ENCODE measurements at places on chromosomes 12 and 14. TPM values are rescaled to one million over a fixed set of nuclear protein-coding genes. Genes with fewer than 3 reads are reported as not detected.

DNA sequence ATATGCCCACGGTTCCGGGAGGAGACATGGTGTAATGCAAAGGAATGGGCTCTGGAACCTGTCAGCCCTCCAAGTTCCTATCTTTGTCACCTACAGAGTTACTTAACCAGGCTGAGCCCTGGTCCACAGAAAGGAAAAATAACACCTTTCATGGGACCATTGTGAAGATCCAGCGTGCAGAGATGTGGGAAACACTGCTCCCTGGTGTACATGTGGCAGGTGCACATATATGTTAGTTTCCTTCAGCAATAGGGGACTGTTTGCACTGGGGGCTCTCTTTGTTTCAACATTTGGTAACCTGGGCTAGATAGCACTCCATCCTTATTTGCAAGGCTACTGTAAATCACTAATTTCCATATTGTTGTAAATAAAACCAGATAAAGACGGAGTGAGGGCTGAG is 72.3 kb downstream of the ANO2 start:
- DNase-seq, result no peak

- no peak for DNase-seq
These were observed 271.9 kb downstream of the SLC16A7 start for GRCh38 chr12:59867689-59868088.

GRCh38 chr12:83954956-83955601 is 957.5 kb downstream of the SLC6A15 start:
- no peak for DNase-seq

DNA sequence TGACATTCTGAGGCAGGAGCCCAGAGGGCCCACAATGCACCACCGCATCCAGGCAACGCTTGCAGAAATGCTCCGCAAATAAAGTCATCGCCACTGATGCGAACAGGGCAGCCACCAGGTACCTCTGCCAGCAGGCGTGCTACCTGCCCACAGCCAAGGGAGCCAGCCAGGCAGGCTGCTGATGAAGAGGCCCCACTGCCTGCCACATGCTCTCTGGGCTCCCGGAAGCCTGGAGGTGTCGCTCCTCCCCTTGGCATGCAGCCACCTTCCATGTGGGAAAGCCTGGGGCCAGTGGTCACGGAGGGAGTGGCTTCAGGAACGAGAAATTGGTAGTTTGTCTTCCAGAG is 14.7 kb downstream of the GPR132 start:
- no peak for DNase-seq

Gene ZDHHC22
- 0.05 TPM for polyA plus RNA-seq

GRCh38 chr12:49662998-49663843 is 39.9 kb downstream of the PRPF40B start:
- peak; percentile 88 for DNase-seq

DNA sequence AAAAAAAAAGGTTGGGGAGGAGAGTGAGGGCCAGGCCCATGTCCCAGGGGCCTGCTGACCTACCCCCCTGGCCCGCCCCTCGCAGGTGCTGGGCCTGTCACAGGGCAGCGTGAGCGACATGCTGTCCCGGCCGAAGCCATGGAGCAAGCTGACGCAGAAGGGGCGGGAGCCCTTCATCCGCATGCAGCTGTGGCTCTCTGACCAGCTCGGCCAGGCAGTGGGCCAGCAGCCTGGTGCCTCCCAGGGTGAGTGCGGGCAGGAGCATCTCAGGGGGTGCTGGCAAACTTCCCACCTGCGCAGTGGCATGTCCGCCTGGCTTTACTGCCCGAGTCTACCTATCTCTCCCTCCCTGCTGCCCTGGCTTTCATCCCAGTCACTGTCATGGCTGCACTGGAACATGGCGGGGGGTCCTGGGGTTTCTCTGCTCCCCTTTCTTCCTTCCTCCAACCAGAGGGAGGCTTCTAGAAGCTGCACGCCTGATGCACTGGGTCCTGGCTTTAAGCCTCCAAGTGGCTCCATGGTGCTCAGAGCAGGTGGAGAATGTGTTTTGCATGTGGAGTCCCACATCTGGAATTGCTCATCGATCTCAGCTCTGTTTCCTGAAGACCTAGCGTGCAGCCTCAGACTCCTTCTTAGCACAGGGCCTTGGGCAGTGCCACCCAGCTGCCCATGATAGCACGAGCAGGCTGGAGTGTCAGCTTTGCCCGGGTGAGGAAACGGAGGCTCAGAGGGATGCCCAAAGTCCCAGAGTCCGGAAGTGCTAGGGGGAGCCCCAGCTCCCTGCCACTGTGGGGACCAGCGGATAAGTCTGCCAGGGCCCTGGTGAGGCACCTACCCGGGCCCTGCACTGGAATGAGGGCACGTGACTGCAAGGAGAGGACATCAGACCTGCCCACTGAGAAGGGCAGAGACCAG is 46.3 kb downstream of the PHETA1 start:
- no peak for DNase-seq

Gene KRT2
- not detected for polyA plus RNA-seq

GRCh38 chr12:109462868-109463692 is 14.0 kb downstream of the KCTD10 start:
- peak; percentile 88 for DNase-seq

DNA sequence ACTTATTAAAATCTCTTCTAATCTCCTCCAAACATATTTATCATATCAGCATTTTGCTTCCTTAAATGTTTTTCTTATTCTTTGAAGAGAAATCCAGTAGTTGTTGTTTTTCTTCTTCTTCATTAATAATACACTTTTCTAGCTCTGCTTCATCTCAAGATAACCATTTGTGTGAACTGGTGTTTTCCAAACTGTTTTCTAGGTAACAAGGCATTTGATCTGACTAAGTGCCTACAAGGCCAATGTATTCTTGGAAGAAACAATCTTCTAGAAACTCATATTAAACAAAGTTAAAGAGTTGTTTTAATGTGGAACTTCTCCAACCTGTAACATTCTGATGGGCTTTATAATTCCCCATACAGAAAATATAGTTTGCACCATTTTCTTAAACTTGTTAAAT is 30.8 kb upstream of the IFNG start:
- DNase-seq, result no peak

DNA sequence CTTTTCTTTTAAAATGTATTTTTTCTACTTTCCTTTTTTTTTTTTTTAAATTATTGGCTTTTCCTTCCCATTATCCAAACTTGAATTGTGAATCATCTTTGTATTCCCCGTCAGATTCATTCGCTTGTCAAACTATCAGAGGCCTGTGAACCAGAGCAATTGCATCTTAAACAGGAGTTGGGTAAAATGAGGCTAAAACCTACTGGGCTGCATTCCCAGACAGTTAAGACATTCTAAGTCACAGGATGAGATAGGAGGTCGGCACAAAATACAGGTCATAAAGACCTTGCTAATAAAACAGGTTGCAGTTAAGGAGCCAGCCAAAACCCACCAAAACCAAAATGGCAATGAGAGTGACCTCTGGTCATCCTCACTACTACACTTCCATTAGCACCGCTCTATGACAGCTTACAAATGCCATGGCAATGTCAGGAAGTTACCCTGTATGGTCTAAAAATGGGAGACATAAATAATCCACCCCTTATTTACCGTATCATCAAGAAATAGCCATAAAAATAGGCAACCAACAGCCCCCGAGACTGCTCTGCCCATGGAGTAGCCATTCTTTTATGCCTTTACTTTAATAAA is 19.9 kb downstream of the FUT8 start:
- no peak for DNase-seq

Gene CDKL1
- 9.8 TPM for polyA plus RNA-seq

DNA sequence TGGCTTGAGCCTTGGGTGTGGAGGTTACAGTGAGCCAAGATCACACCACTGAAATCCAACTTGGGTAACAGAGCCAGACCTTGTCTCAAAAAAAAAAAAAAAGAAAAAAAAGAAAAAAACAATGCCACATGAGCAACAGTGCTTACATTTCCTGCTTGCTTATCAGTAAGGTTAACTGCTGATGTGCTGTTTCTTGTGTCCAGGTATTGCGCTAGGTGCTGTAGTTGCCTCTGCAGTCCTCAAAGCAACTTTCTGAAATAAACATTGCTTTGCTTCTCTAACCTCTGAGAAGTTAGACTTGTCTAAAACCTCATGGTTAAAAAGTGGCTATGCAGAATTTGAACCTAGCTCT is 24.7 kb downstream of the RNF34 start:
- DNase-seq, result no peak

GRCh38 chr14:52900731-52901130 is 50.1 kb downstream of the FERMT2 start:
- DNase-seq, result no peak

GRCh38 chr12:32489070-32489469 is 89.7 kb downstream of the FGD4 start:
- DNase-seq, result no peak

DNA sequence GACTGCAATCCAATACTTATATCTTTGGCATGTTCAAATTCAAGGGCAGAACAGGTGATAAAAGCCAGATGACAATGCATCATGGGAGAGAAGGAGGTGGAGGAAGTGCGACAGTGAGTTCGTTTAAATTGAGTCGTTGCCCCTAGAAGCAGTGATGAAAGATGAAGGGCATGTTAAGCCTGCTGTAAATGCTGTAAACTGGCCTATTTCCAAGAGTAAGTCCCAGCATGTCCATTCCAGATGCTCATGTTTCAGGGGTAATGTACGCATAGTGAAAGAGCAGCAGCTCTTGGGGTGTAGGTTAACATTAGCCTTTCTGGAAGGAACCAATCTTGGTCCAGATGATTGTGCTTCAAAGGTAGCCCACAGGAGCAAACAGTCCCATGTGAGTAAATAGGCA is 97.1 kb downstream of the C2CD5 start:
- no peak for DNase-seq
